ENCODE measurements at places on chromosomes 3 and 15.

DNA sequence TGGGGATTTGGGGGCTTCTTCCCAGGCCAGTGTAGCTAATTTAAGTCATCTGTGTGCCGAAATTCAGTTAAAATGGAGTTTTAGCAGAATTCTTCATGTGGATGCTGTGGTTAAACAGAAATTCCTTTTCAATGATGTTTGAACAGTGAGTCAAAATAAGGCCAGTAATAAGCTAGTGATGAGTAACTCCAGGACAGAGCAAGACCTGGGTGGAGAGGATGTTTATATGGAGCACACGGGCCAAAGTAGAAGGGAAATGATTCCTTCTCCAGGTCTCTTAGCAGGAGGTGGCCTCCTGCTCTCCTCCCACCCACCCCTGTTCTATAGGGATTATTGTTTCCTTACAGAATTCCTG lies 31.9 kb upstream of the UACA start:
- no peak for DNase-seq

DNA sequence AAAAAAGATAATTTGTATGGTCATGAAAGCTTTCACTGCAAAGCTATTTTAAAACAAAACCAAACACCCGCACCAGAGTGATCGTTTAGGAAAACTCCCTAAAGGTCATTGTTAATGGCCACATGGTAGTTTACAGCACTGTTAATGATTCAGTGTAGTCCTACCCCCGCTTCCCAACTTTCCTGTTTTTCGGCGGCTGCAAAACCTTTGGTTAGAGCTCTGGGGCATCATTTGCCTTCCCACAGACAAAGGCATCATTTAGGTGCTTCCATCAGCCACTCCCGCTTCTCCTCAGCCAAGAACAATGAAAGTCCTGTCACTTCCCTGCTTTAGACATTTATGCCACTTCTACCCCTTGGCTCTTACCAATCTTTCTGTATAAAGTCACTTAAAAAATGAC lies 10.6 kb downstream of the MELTF start:
- DNase-seq: no peak

GRCh38 chr15:90607361-90607760 lies 77.6 kb downstream of the CRTC3 start:
- no peak for DNase-seq

DNA sequence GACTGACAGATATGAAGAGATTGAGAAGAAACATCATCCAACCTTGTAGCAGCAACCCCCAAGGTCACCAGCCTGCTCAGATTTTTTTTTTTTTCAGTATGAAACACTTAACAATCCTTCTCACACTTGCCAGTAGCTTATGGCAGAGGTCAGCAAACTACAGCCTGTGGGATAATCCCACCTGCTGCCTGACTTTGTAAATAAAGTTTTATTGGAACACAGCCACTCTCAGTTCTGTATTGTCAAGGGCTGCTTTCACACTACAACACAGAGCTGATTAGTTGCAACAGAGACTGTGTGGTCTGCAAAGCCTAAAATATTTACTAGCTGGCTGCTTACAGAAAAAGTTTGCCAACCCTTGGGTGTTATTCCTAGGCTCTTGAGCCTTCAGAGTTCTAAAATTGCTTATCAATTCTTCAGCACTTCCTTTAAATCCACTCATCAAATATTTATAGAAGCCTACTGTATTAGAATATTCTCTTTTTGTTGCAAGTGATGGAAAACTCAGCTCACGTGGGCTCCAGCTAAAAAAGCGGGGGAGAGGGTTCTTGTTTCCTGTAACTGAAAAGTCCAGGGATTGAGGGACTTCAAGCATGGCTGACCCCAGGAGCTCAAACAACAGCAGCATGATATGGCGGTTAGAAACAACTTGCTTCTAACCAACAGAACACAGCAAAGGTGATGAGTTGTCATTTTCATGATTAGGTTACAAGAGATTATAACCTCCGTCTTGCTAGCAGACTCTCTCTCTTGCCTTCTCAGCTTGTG lies 246.1 kb downstream of the SHQ1 start:
- DNase-seq: no peak

- no peak for DNase-seq
Observed at GRCh38 chr3:32455609-32456428, 46.8 kb downstream of the CMTM6 start.

DNA sequence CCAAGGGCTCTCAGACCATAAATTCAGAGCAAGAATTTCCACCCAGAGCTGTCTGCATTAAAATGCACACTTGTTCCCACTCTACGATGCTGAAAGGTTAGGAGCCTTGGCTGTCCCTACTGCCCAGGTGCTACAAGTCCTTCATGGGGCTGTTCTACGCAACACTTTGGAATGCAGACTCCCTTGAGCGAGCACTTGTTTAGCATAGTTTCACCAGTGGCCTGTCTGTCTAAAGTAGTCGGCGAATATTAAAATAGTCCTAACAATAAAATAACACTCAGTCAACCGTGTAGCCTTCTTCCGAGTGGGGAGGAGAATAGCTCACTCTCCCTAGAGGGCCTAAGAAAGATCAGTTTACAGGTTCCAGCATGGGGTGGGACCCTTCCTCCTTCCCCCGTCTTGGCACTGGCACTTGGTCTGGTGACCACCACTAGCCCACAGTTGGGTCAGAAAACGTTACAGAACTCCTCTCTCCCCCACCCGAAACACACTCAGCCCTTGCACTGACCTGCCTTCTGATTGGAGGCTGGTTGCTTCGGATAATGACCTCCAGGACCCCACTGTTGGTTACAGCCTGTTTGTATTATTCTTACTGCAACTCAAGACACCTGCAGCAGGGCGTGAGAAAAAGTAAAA lies at the start of gene CLDN16:
TSS of gene CLDN16 (plus strand) at position 586 of the 636 bp plus-strand sequence. CDS start 167 bp downstream, outside the sequence.
- no peak for DNase-seq

- DNase-seq: no peak
Observed at GRCh38 chr15:71591057-71591456, 219.3 kb upstream of the NR2E3 start.

DNA sequence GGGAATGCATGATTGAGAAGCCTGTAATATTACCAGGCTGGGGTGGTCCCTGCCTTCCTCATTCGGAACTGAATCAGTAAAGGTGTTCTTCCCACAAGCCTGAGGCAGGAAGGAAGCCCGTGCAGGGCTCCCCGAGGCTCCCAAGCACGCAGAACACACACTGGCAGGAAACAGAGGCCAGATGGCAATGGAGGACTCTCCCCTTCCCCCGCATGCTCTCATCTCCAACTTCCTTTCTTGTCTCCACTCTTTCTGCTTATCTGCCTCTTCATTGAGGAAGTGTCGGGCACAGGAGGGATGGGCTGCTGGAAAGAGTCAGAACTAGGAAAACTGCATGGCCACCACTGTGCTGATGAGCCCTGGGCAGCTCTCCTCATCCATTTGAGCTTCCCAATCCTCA lies 123.5 kb downstream of the NUP210 start:
- no peak for DNase-seq

DNA sequence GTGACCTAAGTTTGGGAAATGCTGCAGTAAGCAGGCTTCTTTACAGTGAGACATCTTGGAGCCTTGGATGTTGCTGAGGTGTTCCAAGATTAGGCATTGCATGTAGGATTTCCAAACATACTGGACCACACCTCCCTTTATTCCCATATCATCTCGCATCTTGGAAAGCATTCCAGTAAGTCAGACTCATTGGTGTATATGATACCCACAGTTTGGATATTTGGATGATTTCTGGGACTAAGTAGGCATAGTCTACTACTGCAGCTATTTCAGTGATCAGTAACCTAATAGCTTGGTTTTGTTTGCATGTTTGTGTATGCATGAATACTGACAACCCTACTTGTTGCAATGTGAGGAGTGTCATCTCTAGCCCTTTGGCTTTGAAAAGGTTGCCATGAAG lies 97.3 kb downstream of the SEMA6D start:
- no peak for DNase-seq

DNA sequence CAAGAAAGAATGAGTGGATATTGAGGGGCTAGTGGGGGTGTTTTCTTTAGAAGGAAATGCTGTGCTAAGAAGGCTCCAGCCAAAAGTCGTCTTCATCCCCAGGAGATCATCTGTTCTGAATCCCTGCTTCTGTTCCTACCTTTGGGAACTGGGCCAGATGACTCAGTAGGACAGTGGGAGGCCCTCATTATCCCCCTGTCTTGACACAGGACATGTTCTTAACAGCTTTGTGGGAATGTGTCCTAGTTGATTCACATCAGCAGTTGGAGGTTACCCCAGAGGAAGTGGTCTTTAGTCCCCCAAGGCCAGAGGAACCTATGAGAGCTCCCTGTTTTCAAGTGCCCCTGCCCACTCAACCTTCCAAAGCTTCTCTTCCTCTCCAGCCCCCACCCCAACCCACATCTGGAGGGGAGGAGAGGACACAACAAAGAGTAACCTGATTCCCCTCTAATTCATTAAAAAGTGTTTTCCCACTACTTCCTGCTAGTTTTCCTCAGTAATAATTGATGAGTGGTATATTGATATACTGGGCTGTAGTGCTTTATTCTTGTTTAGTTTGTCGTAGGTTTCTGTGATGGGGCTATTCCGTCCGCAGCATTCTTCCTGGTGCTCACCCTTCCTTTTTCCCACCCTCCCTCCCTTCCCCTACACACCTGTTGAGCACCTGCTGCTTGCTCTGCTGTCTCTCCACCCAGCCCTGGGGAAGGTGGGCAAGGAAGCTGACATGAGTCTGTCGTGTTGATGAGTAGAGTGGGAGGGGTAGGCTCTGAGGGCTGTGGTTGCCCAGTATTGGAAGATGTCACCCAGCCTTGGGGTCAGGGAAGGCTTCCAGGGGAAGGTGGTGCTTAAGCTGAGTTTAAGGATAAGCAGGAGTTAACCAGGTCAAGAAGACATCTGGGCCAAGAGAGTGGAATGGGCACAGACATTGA lies 9.3 kb downstream of the PXYLP1 start:
- no peak for DNase-seq

GRCh38 chr3:122353215-122353614 lies 28.2 kb downstream of the CSTA start:
- no peak for DNase-seq

- no peak for DNase-seq
Observed at GRCh38 chr3:140602781-140603180, 75.1 kb upstream of the TRIM42 start.

DNA sequence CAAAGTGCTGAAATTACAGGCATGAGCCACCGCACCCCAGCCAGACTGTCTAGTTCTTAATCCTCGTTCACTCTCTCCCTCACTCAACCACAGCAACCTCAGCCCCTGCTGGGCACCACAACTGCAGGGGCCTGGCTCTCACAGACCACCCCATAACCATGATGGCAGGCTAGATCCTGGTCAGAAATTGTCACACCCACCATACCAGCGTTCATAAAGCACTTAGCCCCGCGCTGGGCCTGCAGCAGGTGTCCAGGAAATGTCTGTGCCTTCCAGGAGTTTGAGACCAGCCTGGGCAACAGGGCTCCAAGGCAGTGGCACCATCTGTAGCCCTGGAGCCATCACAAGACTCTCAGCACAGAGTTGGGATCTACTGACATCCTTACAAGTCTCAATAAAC lies 1.9 kb downstream of the SHISA5 start:
- no peak for DNase-seq

DNA sequence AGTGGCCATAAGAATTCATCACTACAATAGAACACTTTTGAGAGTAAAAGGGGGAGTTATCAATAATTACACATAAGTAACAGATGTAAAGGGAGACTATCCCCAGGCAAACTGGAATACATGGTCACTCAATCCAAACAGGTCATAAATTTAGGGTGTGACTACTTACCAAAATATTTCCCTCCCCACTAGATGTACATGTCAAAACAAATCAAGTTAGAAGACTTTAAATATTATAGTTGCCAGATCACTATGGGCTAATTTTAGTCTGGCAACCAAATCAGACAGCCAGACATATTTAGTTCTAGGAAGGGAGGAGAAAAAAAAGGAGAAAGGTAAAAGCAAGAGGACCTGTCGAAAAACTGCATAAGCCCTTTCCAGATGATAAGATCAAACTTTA lies 23.1 kb downstream of the SLC24A5 start:
- DNase-seq: no peak

GRCh38 chr3:153901152-153901551 lies 220.0 kb upstream of the ARHGEF26 start:
- no peak for DNase-seq

- DNase-seq: no peak
Observed at GRCh38 chr15:71385457-71385856, 270.2 kb downstream of the THSD4 start.

- DNase-seq: no peak
Observed at GRCh38 chr3:178458313-178459037, 77.8 kb upstream of the KCNMB2 start.

DNA sequence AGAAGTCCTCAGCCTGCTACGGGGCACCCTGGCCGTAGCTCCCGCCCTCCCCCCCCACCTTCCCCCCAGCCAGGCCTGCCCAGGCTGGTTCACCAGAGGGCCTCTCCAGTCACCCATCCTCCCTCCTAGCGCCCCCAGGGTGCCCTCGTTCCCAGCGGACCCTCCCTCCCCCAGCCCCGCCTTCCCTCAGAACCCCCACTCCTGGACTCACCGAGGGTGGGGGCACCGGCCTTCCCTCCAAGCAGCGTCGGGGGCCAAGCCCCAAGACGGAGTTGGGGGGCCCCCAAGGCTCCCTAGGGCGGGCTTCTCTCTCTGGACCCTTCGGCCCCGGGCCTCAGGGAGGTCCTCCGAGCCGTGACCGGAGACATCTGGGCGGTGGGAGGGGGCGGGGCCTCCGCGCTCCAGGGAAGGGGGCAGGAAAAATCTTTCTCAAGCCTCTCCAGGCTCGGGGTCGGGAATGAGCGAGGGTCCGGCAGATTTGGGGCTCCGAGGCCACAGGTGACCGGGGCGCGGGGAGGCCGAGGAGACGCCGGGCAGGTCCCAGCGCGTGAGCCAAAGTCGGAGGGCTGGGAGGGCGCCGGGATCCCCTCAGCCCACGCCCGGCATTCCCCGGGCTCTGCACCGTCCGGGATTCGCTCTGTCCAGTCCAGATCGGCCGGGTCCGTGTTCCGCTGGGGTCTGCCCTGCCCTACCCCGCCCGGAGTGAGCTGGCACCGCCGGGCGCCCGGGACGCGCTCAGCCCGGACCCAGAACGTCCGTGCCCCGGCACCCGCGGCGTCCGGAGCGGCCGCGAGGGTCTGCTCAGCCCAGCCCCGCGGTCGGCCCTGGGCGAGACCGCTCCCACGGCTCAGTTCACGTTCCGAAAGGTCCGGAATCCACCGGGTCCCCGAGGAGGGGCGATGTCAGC lies 999 bp downstream of the INSYN1 start:
- DNase-seq: no peak

GRCh38 chr15:51884517-51885236 lies 55.2 kb downstream of the TMOD3 start:
- DNase-seq: no peak

DNA sequence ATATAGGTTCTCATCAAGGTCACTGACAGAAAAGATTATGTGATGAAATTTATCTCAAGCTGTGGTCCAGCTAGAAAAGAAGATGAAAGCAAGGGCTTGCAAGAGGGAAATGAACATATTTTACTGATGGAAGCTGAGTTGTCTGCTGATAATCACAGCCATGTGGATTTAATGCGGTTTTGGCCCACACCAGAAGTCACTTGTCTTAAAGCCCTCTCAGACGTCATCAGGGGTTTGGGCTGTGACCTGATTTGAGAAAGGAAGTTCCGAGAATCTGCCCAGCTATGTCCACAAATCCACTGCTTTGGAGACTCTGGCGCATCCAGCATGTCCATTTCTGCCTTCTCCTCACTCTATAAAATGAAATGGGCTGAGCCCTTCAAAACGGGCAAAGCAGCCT lies 278.4 kb downstream of the SUCLG2 start:
- DNase-seq: no peak

Data from stimulated activated CD4-positive, alpha-beta T cell treated with anti-CD3 and anti-CD28 coated beads, TNF-alpha, amount 100 ng/mL, for 1 hour (primary cell).